Kidney epithelial cell (primary cell): ENCODE measurements at places on chromosomes 2 and 18. TPM values are rescaled to one million over a fixed set of nuclear protein-coding genes. Genes with fewer than 3 reads are reported as not detected.

GRCh38 chr2:140033638-140034037, 1253.4 kb upstream of the NXPH2 start:
- no peak for DNase-seq

GRCh38 chr2:75787532-75788132, 76.9 kb upstream of the GCFC2 start:
- no peak for DNase-seq

GCA gene
- 14.4 and 33.3 TPM in 2 replicates for total RNA-seq

DNA sequence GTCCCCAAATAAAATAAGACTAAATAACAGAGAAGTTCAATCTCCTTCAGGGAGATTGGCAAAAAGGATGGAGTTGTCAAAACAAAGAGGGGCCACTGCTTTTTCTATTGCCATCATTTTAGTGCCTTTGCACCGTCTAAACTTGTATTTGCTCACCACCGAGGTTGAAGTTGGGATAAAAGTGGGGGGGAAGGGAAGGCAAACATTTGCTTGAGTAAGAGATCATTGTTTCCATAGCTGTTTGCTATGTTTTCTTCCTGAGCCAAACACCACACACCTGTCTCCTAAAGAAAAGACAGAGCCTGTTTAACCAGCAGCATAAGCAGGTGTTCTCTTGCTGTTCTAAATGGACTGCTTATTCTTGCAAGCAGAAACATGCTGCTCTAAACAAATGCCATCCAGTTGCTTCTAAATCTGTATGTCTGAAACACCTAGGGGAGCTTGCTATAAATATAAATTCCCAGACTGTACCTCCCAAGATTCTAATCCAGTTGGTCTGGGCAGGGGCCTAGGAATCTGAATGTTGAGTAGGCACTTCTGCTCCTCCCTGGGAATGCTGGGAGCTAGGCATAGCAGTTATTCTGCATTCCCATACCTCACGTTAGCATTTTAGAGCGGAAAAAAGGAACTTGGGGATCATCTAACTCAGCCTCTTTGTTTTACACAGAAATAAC, 179.4 kb upstream of the ARL4C start:
- no peak for DNase-seq

DNA sequence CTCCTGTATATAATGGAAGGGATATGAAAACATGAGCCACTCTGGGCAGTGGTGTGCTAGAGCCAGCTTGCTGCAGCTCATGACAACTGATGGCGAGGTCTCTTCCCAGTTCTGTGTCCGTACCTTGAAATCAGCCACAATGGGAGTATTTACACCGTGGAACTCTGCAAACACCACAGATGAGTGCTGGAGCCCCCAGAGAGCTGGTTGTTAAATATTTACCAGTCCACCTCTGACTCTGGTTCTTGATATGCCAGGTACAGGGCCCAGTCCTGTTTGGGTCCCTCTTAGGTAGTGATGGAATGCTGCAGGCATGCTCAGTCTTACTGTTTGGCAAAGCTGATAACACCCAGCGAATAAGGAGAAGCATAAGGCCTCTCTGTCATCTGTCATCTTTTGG, 116.1 kb upstream of the GLI2 start:
- no peak for DNase-seq

DNA sequence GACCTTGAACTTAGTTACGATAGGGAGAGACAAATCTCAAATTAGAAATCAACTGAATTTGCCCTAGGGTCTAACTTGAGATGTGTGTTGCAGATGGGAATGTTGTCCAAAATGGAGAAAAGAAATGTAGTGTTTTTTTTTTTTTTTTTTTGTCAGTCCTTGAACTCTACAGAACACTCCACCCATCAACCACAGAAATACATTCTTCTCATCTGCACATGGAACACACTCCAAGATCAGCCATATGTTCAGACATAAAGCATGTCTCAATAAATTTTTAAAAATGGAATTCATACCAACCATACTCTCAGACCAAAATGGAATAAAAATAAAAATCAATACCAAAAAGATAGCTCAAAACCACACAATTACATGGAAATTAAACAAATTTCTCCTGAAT, 526.5 kb downstream of the FBXO15 start:
- no peak for DNase-seq

PLEKHB2 gene
- total RNA-seq: 113 and 126 TPM in 2 replicates

DNA sequence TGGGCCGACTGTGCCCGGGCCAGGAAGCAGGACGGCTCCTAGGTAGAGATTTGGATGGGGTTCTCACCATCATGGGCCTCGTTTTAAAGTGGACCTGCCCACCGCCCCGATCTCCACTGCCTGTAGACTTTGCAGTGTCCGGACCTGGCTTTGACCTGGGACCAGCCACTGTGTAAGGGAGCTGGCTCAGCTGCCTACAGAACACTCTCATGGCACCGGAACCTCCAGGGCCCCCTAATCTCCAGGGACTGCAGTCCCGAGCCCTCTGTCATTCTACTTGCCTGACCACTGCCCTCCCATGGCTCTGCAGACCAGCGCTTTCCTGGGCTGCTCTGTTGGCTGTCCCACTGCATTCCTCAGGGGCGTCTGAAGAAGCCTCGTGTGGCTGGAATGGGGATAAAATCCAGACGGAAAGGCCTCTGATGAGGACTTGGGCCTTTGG, 120.8 kb downstream of the GLI2 start:
- no peak for DNase-seq

GRCh38 chr2:57622009-57622408, 424.6 kb upstream of the VRK2 start:
- no peak for DNase-seq

GRCh38 chr2:212906620-212907019, 244.8 kb downstream of the IKZF2 start:
- no peak for DNase-seq

CRYBA2 gene
- not detected in 2 replicates for total RNA-seq

DNA sequence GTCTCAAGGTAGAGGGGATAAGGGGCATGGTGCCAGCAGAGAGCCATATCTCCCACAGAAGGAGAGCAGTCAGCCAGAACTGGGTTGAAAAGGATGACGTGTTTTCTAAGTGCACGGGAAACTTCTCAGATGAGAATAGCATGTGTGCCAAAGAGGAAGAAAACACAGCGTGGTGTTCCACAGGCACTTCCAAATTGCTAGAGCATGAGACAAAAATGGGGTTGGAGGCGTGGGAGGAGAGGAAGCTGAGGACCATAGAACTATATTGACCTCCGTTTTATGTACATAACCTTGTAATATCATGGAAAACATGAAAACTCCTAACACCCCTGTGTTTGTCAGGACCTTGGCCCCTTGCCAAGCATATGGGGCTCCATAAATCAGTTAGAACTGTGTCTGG, 682.7 kb upstream of the RAB6C start:
- DNase-seq: no peak

GRCh38 chr18:50307738-50308470, 20.4 kb upstream of the CXXC1 start:
- peak; percentile 84 for DNase-seq

DNA sequence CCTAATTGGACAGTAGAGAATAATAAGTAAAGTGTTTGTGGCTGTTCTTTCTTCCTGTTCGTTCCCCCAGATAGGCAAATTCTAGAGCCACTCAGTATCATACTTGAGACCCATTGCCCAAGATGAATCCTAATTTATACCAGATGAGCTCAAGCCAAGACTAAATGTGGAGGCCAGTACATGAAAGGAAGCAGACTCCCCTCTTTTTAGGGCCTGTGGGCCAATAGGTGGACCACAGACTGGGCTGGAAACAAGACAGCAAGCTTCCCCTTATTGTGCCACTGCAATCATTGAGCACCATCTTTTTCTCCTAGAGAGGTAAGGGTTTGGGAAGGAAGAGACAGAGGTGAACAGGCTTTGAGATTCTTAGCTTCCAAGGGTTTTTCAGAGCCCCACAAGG, 141.9 kb downstream of the MGAT5 start:
- no peak for DNase-seq

LYG1 gene
- total RNA-seq: 0.25 and 1.0 TPM in 2 replicates

GRCh38 chr2:8176887-8177286, 505.0 kb upstream of the ID2 start:
- no peak for DNase-seq

CROCC2 gene
- not detected in 2 replicates for total RNA-seq

SNORC gene
- 2.5 and 3.4 TPM in 2 replicates for total RNA-seq

DNA sequence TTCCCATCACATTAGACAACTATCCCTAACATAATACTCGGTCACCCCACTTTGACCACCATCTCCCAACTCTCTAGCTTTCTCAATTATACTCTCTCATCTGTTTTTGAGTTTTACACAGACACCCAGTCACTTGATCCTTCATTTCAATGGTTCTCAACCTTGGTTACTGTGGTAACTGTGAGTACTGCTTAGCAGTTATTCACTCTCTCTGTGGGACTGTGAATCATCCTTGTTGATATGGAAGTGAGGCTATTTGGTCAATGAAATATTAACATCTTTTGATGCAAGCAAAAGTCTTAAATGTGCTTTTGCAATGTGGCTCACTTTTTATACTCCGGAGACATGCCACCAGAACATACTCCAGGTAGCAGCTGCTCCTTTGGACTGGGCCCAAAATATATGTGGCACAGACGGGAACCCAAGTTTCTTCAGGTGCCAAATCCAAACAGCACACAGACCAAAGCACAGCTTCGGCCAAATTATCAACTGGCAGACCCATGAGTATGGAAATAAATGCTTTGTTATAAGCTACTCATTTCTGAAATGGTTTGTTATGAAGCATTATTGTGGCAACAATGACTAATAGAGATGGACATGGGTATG, 75.0 kb upstream of the SLC25A52 start:
- no peak for DNase-seq

SERPINB7 gene
- total RNA-seq: 2.2 and 3.1 TPM in 2 replicates

- DNase-seq: no peak
Measured at GRCh38 chr18:44039216-44039615, 641.5 kb upstream of the SETBP1 start.

DNA sequence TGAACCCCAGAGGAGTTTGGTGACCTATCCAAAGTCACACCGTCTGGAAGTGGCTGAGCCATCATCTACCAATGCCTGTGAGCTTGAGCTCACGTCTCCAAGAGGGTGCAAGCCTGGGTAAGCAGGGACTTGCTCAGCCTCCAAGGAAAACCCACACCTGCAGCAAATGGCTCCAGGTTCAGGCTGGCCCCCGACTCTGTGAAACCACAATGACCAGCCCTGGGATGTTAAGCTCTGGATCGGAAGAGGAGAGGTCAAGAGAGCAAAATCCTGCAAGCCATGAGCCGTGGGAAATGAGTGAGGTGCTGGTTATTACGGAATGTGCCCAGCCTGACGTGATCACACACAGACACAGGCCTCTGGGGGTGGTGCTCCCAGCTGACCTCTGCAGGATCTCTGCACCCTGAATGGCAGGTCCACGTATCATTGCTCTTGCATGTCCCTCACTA, 94.1 kb upstream of the OTOS start:
- DNase-seq: peak; percentile 41

DNA sequence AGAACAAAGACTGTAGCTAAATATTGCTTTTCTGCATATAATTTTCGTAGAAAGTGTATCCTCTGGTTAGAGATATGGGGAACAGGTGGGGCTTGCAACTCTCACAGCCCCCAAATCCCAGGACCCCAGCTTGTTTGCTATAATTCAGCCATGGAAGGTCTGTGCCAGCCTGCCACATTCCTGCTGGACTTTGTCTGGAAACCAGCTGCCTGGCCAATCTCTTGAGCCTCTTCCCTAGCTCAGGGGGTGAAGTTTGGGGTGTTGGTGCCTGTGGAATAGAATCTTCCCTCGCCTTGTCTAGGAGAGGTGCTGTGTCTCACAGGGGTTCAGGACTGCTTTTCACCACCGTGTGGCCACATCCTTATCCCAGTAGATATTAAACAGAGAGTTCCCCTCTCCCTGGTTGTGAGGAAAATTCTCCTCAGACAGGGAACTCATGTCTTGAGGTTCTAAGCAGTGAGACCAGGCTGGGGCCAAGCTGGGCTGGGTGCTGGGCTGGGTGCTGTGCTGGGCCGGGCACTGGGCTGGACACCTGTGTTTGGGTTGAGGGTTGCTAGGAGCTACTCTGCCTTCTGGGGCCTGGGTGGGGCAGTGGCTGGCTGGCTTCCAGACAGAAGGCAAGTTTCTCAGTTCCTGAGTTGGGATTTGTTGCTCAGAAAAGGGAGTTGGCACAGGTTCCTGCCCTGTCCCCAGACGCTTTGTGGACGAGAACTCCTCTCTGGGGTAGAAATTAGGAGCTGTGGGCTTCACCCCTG, 12.3 kb downstream of the TOGARAM2 start:
- no peak for DNase-seq

DNA sequence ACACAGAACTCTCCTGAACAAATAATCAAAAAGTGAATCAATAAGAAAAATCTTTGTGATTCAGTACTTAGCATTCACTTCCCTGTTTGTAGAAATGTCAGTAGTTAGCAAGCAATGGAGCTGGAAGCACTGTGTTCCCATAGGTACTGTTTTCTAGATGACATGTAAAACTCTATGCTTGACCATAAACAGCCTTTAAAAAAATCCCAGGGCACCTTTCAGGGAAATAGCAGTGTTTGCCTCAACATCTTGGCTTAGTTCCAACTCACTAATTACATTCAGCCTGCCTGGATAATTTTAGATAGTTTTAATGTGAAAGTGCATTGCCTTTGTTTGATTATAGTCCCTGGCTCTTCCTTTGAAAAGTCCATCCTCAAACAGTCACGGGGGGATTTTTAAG, 721.8 kb downstream of the ERBB4 start:
- no peak for DNase-seq

SIX2 gene
- 0.27 and 0.96 TPM in 2 replicates for total RNA-seq

GRCh38 chr2:8667896-8668512, 13.9 kb upstream of the ID2 start:
- no peak for DNase-seq

CNTNAP5 gene
- not detected in 2 replicates for total RNA-seq

NT5C1B gene
- not detected in 2 replicates for total RNA-seq
